ENCODE measurements at places on chromosomes 4 and X.

GRCh38 chrX:68254738-68255645, 178.3 kb downstream of the OPHN1 start:
- no peak for DNase-seq

- DNase-seq, result no peak
These were observed 37.5 kb downstream of the HERC3 start for GRCh38 chr4:88629826-88630225.

- DNase-seq, result no peak
These were observed 14.8 kb downstream of the ADGRA3 start for GRCh38 chr4:22500831-22501714.

- no peak for DNase-seq
These were observed 126.5 kb downstream of the QDPR start for GRCh38 chr4:17385403-17385802.

DNA sequence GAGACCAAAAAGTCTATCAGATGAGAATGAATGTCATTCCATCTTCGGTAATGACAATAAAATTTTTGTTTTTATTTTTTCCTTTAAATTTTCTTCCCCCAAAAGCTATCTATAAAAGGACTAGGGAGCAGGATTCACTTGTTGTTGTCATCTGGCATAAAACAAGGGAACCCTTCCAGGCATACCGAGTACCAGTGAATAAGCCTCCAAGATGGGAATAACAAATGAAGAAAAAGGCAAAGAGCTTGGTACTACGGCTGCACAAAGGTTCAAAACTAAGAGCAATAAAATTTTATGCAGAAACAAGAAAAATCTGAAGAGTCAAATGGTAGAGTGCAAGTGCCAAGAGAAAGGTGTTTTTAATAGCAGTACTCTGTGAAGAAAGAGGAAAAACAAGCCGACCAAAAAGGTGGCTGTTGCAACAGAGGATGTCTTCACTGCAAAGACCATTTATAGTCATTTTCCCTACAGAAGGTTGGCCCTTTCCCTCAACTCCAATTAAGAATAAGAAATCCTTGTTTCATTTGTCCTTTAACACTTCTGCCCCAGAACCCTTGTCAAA, 25.8 kb downstream of the PPP3CA start:
- no peak for DNase-seq

DNA sequence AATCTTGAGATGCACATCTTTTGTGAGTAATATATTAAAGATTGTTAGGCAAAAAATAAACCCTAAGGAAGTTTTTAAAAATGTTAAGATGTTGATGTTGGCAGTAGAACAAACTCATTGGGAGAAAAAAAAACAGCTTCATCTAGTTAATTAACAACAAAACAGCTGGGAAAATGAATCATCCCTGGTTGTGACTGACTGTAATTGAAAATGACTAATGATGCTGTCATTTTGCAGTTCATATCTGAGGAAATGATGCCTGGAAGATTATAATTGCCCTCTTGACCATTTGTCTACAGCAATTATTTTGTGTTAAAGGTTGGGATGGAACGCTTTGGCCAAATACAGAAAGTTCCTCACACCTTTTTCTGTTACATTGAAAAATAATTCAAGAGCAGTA, 760.4 kb upstream of the FTHL17 start:
- no peak for DNase-seq

DNA sequence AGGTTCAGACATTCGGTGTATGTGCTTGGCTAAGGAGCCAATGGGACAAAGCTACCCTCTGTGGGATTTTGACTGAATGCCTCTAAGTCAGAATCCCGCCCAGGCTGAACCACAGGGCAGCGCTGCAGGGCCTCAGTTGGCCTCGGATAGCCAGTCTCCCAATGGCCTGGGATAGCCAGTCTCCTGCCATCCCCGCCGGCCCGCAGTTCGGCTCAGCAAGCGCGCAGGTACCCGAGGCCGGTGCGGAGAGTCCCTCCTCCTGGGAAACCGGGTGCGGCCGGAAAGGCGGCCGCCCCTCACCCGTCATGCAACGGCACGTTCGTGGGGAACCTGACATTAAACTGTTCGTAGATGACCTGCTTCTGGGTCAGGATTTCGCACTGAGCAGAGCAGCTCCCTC, 16.1 kb downstream of the PPEF2 start:
- no peak for DNase-seq

GRCh38 chr4:147620315-147620714, 3.1 kb downstream of the TMEM184C start:
- no peak for DNase-seq

- DNase-seq, result no peak
These were observed 204.5 kb upstream of the IGFBP7 start for GRCh38 chr4:57314636-57315035.

- DNase-seq, result no peak
These were observed 51.7 kb downstream of the SHROOM3 start for GRCh38 chr4:76486588-76487276.

- no peak for DNase-seq
These were observed 17.2 kb upstream of the MYOZ2 start for GRCh38 chr4:119118397-119118796.

DNA sequence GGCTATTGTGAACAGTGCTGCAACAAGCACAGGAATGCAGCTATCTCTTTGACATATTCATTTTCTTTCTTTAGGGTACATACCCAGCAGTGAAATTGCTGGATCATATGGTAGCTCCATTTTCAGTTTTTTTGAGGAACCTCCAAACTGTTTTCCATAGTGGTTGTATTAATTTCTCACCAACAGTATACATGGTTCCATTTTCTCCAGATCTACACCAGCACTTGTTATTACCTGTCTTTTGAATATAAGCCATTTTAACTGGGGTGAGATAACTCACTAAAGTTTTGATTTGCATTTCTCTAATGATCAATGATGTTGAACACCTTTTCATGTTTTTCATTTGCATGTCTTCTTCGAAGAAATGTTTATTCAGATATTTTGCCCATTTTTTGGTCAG, 241.1 kb upstream of the AGTR2 start:
- no peak for DNase-seq

DNA sequence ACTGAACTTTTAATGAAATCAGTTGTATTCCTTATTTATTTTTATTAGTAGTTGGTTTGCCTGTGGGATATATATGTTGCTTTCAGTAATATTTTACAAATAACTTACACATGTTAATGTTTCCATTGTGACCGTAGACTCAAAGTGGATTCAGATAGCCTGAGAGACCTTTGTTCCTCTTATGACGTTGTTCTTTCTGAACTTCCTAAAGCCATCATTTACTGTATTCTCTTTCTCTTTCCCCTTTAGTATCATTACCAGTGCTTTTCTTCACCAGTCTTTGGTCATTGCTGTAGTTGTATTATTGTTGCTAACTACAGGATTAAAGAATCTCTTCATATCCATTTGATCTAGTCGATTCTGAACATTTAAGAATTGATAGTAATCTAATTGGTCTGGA, 4.3 kb downstream of the STIM2 start:
- DNase-seq, result no peak

- no peak for DNase-seq
These were observed 214.4 kb downstream of the HS3ST1 start for GRCh38 chr4:11214281-11214680.

GRCh38 chr4:85979276-85979675, 380.6 kb downstream of the MAPK10 start:
- DNase-seq, result no peak

DNA sequence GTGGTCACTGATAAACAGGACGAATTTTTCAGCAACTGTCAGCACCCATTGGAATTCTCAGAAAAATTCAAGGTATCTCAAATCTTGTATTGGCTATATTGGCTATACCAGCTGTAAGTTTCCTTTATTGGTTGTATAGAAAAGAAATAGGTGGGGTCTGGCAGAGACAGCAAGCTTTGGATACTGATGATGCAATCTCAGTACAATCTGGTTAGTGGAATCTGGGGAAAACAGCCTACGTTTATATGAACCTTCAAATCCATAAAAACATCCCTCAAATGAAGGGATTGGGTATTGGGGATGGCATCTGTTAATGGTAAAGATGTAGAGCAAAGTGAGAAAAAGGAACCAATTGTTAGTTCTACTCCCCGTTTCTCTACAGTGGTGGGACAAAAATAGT, 76.4 kb upstream of the MBNL3 start:
- DNase-seq, result no peak

GRCh38 chr4:24820541-24820940, 25.2 kb downstream of the SOD3 start:
- no peak for DNase-seq

DNA sequence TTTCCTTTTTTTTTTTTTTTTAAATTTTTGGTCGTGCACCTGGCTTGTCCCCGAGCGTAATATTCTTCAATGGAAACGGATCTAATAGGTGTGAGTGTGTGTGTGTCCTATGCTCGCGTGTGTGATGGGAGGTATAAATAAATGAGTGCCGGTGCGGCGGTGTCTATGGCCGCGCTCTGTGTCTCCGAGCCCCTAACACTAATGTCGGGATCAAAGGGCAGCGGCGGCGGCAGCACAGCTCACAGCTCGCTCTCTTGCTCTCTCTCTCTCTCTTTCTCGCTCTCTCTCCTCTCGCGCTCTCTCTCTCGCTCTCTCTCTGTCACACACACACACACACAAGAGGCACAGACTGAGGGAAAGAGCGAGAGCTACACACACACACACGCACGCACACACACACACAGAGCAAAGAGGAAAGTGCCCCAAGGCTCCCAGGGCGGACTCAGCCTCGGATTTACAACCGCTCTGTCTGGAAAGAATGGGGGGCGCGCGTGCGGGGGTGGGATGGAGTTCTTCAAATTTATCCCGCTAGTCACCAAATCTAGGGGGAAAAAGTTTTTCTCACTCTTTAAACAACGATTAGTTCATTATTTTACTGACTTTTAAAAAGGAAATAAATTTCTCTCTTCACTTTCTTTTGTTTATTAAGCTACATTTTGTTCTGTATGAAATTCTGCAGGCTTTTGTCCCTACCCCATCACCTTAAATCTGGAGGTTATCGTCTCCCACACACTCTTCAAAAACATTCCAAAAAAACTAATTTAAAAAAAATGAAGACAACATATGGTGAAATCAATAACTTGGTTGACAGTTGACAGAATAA, at the start of gene ZNF827:
TSS of gene ZNF827 (minus strand) at position 206 of the 823 bp plus-strand sequence. CDS start 416 bp downstream, outside the sequence.
- DNase-seq, result peak; percentile 50

GRCh38 chr4:88200186-88200585, 41.7 kb upstream of the ABCG2 start:
- no peak for DNase-seq

DNA sequence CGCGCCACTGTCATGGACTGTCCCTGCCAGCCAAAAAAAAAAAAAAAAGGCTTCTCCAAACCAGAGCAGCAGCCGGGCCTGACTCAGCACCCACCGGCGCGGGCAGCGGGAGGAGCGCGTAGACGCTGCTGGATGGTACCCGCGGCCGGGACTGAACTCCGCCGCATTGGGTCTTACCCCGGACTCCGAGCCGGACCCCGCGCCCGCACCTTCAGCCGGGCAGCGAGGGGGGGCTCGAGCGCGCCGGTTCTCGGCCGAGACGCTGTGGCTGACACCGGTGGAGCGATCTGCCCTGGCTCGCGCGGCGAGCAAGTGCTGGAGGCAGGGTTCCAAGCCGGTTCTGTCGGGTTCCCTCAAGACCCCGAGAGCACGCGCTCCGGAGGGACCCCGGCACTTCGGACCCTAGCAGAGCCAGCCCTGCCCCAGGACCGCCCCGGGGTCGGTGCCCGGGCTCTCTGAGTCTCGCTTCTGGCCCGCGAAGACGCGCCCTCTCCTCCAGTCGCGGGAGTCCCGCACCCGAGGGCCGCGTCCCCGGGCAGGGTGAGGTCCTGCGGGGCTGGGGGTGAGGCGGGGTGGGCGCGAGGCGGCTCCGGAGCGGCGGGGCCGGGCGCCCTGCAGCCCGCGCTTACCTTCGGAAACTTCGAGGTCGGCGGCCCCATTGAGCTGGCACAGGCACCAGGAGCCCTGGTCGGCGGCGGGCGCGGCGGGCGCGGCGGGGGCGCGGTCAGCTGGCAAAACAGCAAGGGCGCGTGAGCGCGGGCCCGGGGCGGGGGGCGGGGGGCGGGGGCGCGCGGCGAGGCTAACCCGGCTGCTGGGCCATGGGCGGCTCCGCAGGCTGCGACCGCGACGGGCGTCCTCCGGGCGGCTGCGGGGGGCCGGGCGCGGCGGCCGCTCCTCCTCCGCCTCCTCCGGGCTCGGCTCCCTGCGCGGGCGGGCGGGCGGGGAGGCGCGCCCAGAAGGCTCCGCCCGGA, 11.8 kb upstream of the MAN2B2 start:
- no peak for DNase-seq

DNA sequence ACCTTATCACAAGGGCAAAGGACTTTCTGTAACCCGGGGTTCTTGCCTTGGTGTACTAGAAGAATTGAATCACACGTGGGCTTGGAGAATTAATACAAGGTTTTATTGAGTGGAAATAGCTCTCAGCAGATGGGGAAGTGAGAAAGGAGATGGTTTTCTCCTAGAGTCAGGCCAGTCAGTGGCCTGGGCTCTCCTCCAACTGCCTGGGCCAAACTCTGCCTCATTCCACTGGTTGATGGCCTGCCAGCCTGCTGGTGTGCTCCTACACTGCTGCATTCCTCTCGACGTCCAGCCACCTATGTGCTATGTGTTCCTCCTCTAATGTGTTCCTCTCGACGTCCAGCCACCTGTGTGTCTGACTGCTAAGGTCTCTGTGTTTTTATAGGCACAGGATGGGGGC, 35.3 kb upstream of the SPIN2A start:
- no peak for DNase-seq
